ENCODE measurements at places on chromosomes 2 and 18.

GRCh38 chr18:11119550-11119949 lies 29.8 kb downstream of the PIEZO2 start:
- peak; percentile 72 for DNase-seq

DNA sequence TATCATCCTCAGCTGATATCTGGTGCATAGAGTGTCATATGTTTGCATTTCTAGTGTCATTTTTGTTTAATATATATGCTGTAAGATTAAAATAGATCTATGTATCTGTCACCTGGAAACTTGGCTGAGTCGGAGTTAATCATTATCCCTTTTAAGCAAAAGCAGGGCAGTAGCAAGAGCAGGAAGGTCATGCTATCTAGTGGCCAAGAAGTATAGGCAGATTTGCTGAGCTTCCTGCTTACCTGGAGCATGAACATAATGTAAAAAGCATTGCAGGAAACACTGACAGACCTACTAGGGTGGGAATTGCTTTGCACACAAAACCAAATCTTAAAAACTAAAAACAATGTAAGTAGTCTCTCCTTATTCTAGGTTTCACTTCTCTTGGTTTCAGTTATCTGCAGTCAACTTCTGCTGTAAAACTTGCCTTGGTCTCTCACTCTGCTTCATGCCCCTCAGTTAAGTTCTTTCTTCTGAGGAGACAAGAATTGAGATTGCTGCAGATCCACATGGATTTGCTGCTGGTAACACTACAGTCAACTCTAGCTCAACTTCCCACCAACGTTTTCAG lies 295.3 kb downstream of the CDH7 start:
- DNase-seq: no peak

DNA sequence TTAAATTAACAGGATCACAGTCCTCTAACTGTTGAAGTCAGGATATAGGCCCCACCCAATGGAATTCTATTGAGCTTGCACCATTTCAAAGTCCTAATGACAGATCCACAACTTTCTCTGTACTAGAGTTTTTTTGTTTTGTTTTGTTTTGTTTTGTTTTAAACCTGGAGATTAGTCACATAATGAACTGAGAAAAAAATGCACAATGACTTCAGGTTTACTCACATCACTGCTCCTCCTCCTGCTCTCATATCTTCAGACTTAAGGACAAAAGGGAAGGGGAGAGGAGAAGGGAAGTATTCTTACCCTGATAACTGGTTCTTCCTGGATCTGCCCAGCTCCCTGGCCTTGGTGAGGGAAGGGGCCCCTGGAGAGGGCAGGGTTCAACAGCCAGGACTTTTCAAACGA lies 208.2 kb upstream of the EPHA4 start:
- DNase-seq: no peak

GRCh38 chr2:22167256-22167655 lies 1043.5 kb downstream of the TDRD15 start:
- no peak for DNase-seq

GRCh38 chr2:44746856-44747615 lies 194.5 kb upstream of the SIX3 start:
- DNase-seq: no peak

DNA sequence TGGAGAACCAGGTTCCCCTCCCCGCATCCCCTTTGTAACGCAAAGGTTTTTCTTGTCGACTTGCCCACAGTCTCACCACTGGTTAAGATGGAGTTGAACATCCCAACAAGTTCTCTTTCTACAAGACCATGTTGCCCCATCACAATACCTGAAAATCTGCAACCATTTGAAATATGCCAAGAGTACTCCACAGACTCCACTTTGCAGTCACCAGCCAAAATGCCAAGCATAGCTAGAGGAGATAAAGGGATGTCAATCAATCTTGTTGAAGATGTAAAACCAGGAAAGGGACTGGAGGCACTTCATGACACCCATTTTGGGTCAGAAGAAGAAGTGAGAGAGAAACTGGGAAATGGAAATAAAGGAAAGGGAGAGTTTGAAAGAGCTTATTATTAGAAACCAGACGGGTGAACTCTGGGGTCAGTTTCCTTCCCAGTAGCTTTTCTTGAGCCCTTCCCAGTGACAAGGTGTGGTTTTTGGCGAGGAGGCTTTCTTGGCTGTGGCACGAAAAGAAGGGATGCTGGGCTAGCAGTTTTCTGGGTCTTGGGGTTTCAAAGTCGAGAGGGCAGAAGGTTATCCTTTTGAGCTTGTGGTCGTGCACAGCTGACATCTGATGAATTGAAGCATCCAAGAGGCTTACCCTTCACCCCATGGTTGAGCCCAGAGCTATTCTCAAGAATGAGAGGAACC lies 79.3 kb downstream of the ACAA2 start:
- no peak for DNase-seq

DNA sequence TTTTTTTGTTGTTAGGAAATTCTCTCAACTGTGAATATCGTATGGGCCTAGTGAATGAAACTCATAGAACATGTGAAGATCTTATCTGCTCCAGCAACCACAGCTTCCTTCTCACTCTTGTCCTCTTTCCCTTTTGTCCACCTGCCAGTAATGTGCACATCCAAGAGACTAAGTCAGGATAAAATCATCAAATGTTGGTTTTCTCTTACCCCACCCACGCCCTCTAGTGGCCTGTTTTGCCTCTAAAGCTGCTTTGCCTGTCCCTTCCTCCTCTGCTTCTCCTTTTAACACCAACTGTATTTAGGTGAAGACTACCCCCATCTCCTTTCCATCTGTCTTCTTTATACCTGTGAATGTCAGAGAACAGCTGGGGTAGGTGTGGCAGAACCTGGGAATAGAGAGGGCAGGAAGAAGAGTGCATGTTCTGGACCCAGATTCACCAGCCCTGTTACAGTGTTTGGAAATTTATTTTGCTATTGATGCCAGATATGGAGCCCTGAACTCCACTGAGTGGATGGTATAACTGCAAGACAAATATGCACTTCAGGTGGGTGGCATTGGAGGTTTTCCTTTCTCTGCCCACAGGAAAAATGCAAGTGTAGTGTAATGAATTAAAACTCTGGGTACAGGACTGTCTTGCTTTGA lies 8.4 kb upstream of the MGAT5 start:
- DNase-seq: peak; percentile 81

GRCh38 chr2:71796174-71796593 lies 342.8 kb downstream of the DYSF start:
- DNase-seq: no peak

DNA sequence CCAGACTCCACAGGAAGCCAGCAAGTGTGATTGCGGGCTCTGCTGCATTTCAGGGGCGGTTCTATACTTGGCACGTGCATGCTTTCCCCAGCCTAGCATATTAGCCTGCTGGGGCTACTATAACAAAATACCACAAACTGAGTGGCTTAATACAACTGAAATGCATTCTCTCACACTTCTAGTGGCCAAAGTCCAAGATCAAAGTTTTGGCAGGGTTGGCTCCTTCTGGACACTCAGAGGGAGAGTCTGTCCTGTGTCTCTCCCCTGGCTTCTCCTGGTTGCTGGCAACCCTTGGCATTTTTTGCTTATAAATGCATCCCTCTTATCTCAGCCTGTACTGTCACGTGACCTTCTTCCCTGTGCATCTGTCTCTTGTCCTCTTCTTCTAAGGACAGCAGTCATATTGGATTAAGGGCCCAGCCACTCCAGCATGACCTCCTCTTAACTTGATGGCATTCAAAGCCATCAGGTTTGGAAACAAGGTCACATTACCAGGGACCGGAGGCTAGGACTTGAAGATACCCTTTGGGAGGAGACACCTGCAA lies 138.7 kb downstream of the RNF152 start:
- DNase-seq: no peak

GRCh38 chr2:219278655-219279150 lies 463 bp upstream of the DNAJB2 start:
- DNase-seq: no peak

DNA sequence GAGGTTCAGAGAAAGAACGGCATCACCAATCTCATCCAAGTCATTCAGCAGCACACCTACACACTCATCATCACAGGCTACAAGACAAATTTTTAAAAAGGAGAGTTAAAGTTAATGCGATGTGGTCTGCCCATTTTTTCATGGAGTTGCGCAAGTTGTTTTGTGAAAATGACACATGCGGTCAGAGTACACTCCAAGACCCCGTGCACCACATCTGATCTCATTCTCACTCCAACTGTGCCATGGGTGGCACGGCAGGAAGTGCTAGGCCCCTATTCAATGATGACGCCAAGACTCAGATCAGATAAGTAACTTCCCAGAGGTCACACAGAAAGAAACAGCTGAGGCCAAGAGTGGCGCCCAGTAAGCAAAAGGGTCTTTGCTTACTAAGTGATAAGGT lies 119.8 kb downstream of the LAMA1 start:
- no peak for DNase-seq

GRCh38 chr18:74632856-74633255 lies 35.2 kb downstream of the ZNF407 start:
- DNase-seq: no peak

DNA sequence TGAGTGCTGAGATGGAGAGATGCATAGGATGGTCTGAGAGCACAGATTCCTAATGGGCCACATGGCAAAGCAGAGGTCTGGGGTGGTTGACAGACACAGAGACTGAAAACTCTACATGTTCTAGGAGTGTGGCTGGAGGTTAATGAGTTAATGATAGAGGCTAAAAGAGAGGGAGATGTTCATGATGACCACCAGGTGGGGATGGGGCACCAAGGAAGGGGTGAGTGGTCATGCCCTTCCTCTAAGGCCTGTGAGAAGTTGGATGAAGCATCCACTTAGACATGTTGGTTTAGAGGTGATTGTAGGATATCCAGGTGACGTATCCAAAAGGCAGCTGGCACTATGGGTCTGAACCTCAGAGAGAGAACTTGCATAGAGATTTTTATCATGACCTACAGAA lies 102.1 kb downstream of the LRP2 start:
- DNase-seq: no peak

DNA sequence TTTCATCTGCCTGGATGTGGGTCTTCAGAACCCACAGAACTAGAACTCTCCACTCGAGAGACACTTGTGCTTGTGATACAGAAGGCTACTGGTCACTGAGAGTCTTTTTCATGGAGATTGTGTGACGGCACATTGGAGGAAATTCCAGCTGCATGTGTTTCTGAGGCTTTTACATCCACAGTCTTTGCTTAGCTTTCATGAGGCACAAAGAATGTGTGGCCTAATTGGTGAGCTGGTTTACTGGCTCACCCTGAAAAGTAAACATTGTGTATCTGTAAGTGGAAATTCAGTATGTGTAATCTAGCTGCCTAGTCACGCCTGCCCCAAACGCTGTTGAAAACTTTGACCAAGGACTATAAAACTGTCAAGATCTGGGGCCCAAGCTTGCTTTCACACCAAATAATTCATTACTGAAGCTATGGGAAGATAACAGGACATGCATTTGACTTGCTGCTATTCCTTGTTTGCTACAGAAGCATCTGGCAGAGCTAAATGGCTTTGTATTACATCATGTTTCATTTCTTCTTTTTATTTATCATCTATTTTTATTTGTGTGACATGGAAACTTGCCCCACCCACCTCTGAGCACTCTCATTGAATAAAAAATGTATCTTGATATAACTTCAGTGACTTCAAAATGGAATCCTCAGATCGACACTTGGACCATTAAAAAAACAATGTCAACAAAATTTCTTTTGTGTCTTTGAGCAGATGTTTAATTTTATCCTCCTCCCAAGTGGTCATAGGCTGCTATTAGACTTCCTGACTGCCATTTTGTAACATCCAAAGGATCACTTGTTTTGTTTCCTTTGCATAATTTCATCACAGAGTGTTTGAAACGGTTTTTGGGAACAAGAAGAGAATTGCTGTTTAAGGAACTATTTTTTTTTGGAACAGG lies 80.2 kb downstream of the EFEMP1 start:
- no peak for DNase-seq

DNA sequence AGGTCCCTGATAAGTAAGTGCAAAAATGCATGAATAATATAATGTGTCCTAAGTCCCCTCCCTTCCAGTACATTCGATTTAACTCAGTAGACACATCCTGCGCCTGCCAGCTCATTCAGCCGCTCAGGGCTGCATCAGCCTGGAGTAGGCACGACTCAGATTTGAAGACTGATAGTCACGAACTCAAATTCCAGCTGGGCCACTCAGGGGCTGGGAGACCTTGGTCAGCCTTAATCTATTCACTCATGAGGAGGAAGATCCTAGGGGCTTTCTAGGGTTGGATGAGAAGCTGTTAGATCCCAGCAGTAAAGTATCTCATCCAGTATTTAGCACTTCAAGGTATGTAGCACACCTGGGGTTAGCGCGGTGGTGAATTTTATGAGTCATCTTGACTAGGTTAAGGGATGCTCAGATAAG lies 98.9 kb upstream of the ODC1 start:
- no peak for DNase-seq

GRCh38 chr18:31720867-31721266 lies 36.5 kb upstream of the B4GALT6 start:
- no peak for DNase-seq

GRCh38 chr2:75012080-75012479 lies 53.6 kb downstream of the POLE4 start:
- DNase-seq: no peak

DNA sequence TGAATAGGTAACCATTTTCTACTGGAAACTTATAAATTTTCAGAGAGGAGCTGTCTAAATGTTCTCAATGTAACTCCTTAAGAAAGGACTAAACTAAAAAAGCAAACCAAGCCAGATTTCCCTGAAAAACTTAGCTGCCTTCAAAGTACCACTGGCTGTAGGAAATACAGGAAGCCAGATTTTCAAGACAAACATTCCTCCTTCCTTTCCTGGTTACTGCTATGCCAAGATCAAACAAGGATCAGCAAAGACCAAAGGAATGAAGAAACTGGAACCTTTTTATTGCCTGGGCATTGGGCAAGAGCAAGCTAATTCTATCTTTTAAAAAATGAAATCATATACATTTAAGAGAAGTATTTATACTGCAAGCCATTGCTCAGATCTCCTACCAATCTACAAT lies 212.7 kb downstream of the DYM start:
- DNase-seq: no peak

DNA sequence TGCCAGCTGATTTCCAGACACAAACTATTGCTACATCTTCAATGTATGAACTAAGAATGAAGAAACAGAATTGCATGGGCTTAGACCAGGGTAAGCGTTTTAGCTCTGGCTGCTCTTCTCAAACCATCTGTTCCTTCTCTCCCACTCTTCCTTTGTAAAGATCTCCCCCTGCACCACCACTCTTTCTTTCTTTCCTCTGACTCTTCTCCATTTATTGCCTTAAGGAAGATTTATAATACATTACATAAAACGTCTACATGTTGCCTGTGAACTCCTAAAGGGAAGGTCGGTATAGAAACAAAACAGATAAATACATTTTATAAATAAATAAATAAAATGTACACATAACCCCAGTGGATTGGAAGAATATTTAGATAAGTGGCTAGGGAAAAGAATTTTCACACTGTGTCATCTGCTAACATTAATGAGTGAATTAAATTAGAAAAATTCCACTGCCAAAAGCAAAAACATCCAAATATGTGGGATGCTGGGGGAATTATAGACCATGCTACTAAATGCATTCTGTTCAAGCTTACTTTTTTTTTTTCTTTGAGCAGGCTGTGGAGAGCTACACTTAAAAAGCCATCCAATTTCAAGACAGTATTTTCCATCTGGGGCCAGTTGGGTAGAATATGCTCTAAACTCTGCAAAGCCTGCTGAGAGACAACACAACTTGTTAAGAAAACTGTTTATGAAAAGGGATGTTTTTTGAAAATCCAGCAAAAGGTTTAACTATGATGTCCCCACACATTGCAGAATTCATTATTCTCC lies 41.5 kb downstream of the NCKAP5 start:
- no peak for DNase-seq

GRCh38 chr2:224041554-224041953 lies 2.5 kb upstream of the SERPINE2 start:
- peak; percentile 69 for DNase-seq
